ENCODE measurements at places on chromosomes 5 and 9. TPM values are rescaled to one million over a fixed set of nuclear protein-coding genes. Genes with fewer than 3 reads are reported as not detected.

HK3 gene
- total RNA-seq = 3.1 TPM

GPRIN1 gene
- total RNA-seq = 0.41 TPM

SPATA31D4 gene
- not detected for total RNA-seq

KIF4B gene
- total RNA-seq = not detected

UBE2QL1 gene
- total RNA-seq = not detected

DNA sequence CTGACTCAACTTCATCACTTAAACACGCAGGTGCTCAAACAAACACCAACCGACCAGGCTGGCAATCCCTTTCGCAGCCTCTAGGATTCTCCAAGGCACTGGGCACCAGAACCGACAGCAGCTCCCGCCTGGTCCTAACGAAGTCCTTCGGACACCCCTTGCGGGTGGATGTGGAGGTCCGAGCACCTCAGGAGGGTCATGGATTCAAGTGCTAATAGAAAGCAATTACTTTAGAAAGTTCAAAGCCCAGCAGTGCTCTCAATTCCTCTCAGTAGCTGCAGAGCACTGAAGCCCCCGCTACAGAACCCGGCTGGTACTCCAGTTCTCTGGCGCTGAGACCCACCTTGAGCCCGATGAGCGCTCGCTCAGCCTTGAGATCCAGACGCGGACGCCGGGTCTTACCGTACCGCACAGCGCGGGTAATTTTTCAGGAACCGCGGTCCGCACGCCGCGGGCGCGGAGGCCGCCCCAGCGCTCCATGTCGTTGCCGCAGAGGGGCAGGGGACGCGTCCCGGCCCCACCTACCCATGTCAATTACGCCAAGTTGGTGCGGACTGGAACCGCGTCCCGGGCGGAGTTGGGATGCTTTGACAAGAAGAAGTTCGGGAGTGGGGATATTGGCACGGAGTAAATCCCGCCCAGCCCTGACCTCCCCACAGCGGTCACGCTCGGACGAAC, 638 bp downstream of the MARCHF3 start:
- H3K4me3 ChIP-seq = peak overlapping the region; percentile 85
- H3K4me1 ChIP-seq = peaks cover 16% of the 10 kb centered on the region
- H3K36me3 ChIP-seq = no peaks in the 10 kb centered on the region
- H3K27ac ChIP-seq = peak overlapping the region; percentile 38

DNA sequence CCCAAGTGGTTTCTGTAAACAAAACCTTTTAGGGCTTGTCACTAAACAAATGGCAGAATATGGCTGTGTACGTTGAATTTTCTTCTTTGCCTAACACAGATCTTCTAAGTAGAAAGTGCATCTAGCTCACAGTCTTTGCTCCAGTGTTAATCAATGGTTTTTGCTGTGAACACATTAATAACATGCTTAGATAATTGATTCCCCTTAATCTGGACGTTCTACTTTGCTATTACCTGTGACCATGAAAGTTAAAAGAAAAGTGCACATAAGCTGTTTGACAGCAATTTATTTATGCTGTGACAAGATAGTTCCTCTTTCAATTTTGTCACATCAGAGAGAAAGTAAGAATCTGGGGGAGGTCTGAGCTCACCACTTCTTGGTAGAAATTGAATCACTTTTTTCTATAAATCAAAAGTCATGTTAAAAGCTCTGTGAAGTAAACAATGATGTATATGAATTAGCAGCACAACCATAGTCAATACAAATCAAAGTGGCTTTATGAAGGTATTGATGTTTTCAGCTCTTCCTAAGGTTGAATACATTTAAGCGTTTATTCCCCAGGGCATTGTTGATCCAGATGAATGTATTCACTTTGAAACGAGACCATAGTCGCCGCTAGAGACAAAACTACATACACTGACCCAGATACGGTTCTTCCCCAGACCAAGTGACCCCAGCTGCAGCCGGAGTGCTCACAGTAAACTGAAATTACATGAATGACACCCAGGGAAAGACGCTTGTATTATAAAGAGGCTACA, 174.6 kb upstream of the ZNF608 start:
- DNase-seq = no peak
- no peaks in the 10 kb centered on the region for H3K36me3 ChIP-seq
- H3K4me3 ChIP-seq = no peak overlapping the region

GRCh38 chr9:84266087-84266561, 74.4 kb downstream of the SLC28A3 start:
- no peak for DNase-seq
- H3K4me3 ChIP-seq = no peak overlapping the region
- H3K27ac ChIP-seq = no peak overlapping the region

DNA sequence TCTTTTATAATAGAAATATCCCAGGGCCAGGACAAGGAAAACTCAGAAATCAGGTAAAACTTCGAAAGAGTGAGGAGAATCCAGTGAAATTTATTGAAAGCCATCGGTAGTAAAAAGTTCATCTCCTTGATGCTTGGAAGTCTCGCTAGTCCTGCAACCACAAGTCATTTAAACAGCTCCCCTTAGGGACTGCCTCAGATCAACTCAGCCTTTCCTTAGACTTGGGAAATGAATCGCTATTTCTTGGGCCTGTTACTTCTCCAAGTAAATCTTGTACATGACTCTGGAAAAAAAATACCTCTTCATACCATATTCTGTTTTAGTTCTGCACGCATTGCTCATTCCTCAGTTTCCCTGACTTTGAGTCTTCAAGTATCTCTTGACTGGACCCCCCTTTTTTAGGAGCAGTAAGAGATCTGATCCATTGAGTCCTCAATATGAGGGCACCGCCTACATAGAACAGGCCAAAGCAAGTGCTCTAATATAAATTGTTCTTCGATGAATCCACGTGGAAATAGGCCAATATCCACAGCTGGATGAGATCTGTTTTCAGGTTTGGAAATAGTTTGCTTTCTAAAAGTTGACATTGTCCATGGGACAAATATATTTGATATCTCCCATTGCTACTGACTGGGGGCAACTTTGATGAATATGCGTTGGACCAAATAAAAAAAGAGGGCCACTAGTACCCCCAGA, 114.2 kb downstream of the PRDM6 start:
- H3K4me1 ChIP-seq = no peaks in the 10 kb centered on the region
- no peaks in the 10 kb centered on the region for H3K27me3 ChIP-seq
- no peak overlapping the region for H3K27ac ChIP-seq
- H3K36me3 ChIP-seq = no peaks in the 10 kb centered on the region

- DNase-seq = no peak
- peaks cover 21% of the 10 kb centered on the region for H3K4me1 ChIP-seq
- H3K4me3 ChIP-seq = no peak overlapping the region
- no peaks in the 10 kb centered on the region for H3K36me3 ChIP-seq
- H3K27ac ChIP-seq = no peak overlapping the region
- H3K27me3 ChIP-seq = no peaks in the 10 kb centered on the region
These were observed 100.5 kb downstream of the TLE4 start for GRCh38 chr9:79672236-79672635.

DNA sequence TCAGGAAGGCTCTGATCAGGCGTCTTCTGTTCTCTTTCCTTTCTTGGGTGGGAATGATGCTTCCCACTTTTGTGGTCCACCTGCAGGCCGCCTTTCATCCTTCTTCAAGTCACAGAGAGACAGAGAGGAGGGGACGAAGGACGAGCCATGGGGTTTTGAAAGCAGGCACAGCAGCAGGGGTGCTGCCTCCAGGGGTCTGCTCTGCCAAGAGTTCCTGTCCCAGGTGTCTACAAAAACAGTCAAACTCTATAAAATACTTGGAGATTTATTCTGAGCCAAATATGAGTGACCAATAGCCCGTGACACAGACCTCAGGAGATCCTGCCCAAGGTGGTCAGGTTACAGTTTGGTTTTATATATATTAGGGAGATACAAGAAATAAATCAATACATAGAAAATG, 34.5 kb upstream of the LCP2 start:
- DNase-seq = no peak
- peak overlapping the region; percentile 94 for H3K27ac ChIP-seq
- H3K4me1 ChIP-seq = peaks cover 99% of the 10 kb centered on the region
- no peaks in the 10 kb centered on the region for H3K27me3 ChIP-seq
- no peaks in the 10 kb centered on the region for H3K36me3 ChIP-seq

DNA sequence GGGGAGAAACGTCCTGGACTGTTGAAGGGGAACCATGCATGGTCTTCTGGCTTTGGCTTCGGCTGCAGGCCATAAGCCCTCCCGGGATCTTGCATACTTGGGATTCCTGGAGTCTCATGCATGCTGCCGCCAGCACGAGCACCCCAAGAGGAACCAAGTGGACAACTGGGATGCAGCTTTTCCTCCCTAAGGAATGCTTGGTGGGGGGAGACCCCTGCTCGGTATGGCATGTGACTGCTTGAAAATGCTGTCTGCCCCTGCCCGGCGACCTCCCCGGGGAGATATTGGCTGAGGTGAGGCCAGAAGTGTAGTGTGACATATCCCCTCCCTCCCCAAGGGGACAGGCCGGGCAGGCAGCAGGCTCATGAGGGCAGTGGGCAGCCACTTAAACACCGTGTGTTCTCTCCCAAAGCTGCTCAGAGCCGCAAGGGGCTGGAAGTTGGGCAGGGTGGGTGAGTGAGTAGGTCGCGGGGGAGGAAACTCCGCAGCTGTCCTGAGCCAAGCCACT, 15.7 kb downstream of the TMEM171 start:
- H3K36me3 ChIP-seq = no peaks in the 10 kb centered on the region
- no peak overlapping the region for H3K27ac ChIP-seq
- no peak for DNase-seq
- peaks cover 16% of the 10 kb centered on the region for H3K27me3 ChIP-seq
- H3K4me1 ChIP-seq = no peaks in the 10 kb centered on the region

DNA sequence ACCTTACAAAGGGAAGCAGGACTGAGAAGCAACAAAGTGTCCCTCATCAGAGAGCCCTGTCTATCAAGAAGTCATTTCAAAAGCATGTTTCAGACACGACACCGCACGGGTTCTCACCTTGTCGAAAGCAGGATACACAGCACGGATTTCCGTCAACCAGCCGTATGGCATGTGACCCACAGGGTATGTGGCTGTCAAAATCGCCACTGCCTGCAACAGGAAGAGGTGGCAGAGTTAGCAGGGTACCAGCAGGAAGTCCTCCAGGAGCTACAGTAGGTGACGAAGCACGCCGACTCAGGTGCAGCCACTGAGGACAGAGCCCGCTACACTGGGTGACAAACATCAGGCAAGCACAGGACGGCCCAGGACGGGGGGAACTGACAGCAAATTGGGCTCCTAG, 81.2 kb downstream of the OTULIN start:
- H3K4me1 ChIP-seq = no peaks in the 10 kb centered on the region
- no peaks in the 10 kb centered on the region for H3K27me3 ChIP-seq
- no peak overlapping the region for H3K4me3 ChIP-seq
- DNase-seq = peak; percentile 15
- H3K36me3 ChIP-seq = peaks cover 21% of the 10 kb centered on the region

GRCh38 chr9:109770101-109770500, 9.9 kb upstream of the PALM2AKAP2 start:
- no peak for DNase-seq
- H3K4me3 ChIP-seq = no peak overlapping the region
- no peaks in the 10 kb centered on the region for H3K4me1 ChIP-seq
- H3K27ac ChIP-seq = no peak overlapping the region
- H3K36me3 ChIP-seq = no peaks in the 10 kb centered on the region
- no peaks in the 10 kb centered on the region for H3K27me3 ChIP-seq

- no peaks in the 10 kb centered on the region for H3K4me1 ChIP-seq
- DNase-seq = no peak
- H3K27me3 ChIP-seq = peaks cover 16% of the 10 kb centered on the region
- no peak overlapping the region for H3K4me3 ChIP-seq
- H3K36me3 ChIP-seq = no peaks in the 10 kb centered on the region
These were observed 15.2 kb downstream of the TMEM171 start for GRCh38 chr5:73135429-73136054.

- H3K4me1 ChIP-seq = no peaks in the 10 kb centered on the region
- no peak overlapping the region for H3K27ac ChIP-seq
- no peaks in the 10 kb centered on the region for H3K36me3 ChIP-seq
- no peak for DNase-seq
- H3K4me3 ChIP-seq = no peak overlapping the region
These were observed 267.0 kb upstream of the NUDT12 start for GRCh38 chr5:103829585-103829984.
